ENCODE measurements at places on chromosomes 5 and 9. TPM values are rescaled to one million over a fixed set of nuclear protein-coding genes. Genes with fewer than 3 reads are reported as not detected.

The PRKACG gene
- total RNA-seq, result not detected

DNA sequence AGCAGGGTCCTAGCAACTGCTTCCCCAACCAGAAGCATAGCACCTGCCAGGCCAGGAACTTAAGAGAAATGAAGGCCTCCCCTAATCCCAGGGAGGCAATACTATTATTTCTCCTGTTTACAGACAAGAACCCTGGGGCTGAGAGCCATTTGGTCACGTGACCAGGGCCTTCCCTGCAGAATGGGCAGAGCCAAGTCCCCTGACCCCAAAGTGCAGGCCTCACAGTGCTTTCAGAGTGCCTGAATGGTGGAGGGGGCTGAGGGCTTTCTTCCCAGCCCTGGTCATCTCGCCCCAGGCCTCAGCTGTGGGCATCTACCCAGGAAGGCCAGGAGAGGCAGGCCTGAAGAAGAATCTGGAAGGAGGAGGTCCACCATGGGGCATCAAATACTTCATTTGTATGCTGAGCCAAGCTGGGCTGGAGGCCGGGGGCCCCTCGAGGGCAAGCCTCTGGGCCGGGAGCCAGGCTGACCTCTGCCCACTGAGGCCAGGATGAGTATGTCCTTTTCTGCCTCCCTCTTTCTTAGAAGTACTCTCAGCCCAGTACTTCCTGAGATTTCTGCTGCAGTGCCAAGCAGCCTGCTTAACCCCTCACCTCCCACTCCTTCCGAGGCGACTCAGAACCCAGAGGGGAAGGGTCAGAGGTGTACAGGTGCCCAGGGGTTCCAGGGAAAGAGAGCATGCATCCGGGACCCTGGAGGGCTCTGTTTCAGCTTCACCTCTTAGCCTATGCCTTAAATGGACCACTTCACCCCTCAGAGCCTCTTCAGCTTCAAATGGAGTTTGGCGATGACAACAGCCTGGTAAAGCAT lies 18.9 kb upstream of the DUSP1 start:
- peak; percentile 85 for DNase-seq

DNA sequence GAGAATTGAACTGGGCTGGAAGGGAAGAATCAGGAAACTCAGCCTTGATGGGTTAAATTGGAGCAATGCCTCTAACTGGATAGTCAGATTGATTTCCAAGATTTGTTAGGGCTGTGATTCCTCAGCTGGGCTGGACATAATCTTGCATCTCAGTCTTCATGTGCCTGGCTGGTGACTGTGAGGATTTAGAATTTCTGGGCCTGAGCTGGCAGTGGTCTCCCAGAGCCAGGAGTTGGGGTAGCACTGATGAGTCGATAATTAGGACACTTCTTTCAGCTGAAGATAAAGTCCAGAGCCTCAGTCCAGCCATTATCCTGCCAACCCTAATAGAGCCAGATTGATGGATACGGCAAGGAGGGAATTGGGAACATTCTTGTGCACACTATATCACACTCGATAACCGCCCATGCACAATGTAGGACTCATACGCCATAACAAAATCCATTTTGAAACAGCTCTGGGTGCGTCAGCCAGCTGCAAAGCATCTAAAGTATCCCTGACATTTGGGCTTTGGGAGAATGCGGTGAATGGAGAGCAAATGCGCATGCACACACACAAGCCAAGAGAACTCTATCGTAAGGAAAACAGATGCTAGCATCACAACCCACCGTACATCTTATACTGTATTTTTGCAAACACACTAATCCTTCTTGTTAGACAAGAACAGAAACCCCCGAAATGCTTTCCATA lies 405.1 kb upstream of the KLF4 start:
- no peak for DNase-seq

The SLC6A19 gene
- 0.09 TPM for total RNA-seq

DNA sequence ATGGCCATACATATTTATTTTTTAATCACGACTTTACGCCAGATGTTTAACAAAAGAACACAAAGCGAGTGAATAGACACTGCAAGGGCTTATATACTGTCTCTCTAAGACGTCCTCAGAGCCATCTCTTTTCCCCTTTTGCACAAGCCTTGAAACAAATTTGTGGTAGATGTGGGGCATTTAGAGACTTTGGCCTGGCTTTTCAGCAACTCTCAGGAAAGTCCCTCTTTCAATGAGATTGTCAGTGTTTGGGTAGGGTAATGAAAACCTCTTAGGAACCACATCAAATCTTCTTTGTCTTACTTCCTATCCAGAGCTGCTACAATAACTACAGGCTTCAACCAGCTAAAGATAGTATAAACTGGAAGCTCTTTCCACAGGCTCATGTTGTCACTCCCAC lies 380.0 kb downstream of the ANXA1 start:
- no peak for DNase-seq

DNA sequence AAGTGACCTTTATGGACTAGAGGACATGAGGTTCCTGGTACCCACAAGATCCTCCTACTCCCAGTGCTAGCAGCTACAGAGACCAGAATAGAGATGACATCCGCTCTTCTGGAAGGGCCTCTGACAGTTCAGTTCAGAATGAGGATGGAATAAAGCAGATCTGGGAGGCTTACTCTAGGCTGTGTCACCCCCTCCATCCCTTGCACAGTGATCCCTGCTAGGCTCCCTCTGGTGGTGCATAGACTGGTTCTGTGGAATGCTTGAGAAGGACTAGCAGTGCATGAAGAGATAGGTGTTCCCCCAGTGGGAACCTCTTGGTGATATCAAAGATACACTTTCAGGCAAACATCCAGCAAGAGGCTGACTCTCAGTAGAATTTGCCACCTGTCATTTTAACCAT lies 83.0 kb downstream of the NPR3 start:
- DNase-seq, result no peak

The HTR4 gene
- total RNA-seq, result 0.32 TPM

GRCh38 chr5:95667061-95667618 lies 15.7 kb downstream of the SPATA9 start:
- DNase-seq, result no peak

DNA sequence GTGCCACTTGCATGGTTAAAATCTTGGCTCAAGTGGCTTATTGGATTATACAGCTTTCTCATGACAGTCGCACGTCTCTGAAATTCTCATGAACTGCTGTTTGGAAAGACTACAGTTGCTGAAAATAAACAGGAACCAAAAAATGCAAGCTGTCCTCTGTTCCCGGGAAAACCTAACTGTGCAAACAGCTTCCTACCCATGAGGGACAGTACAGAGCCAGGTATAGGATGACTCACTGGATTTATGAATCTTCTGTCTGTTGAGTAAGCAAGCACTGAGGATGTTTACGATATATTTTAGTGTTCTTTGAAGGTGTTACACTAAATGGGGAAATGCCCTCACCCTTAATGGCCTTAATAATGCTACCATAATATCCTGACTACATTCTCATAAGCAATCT lies 380.3 kb upstream of the TNC start:
- no peak for DNase-seq

The PCDHB15 gene
- 4.4 TPM for total RNA-seq

The NPR2 gene
- 47.1 TPM for total RNA-seq

The EGFLAM gene
- total RNA-seq, result 6.4 TPM

The PPP1R26 gene
- 8.0 TPM for total RNA-seq

Measured in posterior vena cava (tissue), 2 donors.